ENCODE measurements at places on chromosomes 16 and 17.

GRCh38 chr17:75558666-75559530 is 28.7 kb upstream of the MYO15B start:
- no peak for DNase-seq

DNA sequence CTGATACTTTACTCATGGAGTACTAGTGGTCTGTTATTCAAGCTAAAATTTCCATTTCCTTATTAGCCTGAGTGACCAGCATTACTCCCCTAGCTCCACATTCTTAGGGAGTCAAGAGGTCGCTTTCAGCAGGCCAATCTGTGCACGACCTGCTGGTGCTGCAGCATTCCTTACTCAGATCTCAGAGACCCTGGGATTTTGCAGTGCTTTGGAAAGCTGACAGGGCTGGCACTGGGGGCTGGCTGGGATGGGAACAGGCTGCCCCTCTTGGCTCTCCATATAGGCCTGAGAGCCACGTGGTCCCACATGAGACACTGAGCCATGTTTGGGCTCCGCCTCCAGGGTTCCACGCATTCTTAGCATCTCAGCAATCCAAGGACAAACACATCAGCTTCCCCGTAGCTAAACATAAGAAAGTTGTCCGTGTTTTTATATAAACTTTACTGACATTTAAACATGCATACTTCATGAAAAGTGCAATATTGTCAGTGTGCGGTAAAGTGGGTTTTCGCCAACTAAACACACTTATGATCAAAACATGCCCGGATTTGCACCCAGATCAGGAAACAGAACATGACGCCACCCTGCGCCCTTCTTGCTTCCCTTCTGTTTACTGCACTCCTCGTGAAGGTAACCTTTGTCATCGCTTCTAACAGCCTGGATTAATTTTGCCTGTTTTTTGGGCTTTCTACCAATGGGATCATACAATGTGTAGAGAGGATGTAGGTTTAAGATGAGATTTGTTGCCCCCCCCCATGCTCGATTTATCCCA is 254.5 kb upstream of the CACNG5 start:
- DNase-seq: no peak

GRCh38 chr17:28986714-28987655 is 18.8 kb downstream of the SEZ6 start:
- DNase-seq: no peak

DNA sequence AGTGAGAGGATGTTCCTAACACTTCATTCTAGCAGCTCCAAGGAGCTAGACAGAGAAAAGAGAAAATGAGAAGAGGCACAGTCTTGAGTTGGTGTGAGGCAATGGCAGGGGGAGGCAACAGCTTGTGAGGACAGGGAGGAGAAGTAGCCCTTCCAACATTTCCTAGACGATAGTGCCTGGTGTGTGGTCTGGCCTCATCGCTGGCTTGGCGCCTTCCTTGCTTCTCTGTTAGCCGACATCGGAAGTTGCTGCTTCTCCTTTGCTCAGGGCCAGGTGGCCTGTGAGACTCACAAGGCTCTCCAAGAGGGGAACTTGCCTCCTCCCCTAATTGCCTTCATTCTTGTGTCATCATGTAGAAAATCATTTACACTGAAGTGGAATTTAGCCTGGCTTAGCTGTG is 208.7 kb downstream of the MAP2K4 start:
- no peak for DNase-seq

DNA sequence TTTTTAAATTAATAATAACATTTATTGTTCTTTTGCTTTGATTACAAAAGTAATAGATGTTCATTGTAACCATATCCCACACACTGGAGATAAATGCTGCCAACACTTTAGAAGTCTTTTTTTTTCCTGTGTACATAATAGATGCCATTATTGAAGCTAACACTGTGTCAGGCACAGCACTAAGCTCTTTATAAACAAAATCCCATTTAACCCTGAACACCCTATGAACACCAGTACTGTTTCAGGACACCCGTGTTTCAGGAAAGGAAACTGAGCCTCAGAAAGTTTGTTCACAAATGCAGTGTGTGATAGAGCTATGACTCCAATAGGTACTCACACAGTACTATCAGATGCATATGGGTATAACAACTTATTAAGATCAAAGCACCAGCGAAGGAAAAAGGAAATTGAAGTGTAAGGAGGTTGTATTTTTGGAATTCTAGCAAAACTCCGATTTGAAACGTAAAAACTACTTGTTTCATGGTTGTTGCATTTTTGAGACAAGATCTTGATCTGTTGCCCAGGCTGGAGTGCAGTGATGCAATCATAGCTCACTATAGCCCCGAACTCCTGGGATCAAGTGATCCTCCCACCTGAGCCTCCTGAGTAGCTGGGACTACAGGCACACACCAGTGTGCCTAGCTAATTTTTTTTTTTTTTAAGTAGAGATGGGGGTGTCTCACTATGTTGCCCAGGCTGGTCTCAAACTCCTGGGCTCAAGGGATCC is 2.0 kb upstream of the KIFC3 start:
- DNase-seq: no peak

- no peak for DNase-seq
Measured at GRCh38 chr17:40794466-40794865, 5.3 kb downstream of the KRT28 start.

GRCh38 chr17:67359960-67360791 is 6.2 kb downstream of the PSMD12 start:
- DNase-seq: peak; percentile 24

DNA sequence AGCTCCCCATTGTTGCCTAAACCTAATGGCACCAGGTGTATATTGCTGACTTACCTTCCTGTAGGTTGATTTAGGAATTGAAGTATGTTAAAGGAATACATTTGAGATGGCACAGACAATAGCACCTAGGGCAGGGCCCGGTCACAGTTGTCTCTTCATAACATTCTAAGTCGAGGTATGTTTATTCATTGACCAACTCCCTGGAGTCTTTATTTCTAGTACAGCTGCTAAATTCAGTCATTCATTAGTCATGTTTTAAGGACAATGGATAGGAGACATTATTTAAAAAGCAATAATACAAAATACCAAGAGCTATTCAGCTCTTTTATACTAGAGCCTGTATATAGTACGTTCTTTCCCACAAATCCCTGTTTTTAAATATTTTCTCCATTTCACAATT is 369.5 kb upstream of the HSBP1 start:
- DNase-seq: no peak

DNA sequence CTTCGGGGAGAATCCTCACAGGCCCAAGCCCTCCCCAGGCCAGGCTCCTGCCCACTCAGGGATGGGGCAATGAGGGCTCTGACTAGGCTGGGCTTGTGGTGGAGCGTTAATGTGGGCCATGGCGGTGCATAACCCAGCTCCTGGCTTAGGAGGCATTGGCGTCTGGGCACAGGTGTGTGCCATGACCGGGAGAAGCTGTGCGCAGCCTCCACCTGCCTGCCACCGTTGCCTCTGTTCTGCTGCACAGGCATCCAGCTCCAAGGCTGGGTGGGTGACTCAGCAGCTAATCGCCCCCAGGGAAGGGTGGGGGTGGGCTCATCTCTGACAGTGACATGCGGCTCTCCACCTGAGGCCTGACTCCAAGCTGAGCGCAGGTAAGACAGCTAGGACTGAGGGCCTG is 3.5 kb upstream of the ARHGAP27 start:
- DNase-seq: no peak

DNA sequence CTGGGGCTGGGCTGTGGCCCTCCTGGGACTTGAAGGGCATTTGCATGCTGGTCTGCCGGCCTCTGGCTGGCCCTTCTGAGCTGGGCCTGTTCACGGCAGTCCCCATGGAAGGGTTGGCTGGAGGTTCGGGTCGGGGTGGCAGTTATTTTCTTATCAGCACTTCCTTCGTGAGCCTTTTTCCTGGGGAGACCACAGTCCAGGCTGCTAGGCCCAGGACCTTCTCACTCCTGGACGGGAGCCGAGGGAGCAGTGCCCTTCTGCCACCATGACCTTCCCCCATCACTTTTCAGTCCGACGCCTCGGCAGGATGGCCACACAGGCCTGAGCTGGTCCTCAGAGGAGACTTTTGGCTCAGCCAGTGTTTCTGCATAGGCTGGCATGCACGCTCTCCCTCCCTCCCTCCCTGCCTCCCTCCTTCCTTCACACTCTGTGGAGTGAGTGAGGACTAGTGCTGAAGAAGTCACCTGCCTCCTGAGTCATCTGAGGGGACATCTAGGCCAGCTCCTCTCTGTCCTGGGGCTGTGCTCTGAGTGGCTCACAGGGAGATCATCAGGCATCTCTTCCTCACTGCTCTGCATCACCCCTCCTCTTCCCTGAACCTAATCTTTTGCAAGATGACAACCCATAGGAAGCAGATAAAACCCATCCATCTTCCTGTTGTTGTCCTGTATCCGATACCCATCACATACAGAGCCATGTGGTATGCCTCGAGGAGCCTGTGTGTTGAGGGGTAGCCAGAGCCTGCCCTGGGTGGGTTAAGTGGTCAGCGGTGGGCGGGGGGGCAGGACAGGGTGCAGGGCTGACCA is 109.7 kb downstream of the RAP1GAP2 start:
- DNase-seq: no peak

DNA sequence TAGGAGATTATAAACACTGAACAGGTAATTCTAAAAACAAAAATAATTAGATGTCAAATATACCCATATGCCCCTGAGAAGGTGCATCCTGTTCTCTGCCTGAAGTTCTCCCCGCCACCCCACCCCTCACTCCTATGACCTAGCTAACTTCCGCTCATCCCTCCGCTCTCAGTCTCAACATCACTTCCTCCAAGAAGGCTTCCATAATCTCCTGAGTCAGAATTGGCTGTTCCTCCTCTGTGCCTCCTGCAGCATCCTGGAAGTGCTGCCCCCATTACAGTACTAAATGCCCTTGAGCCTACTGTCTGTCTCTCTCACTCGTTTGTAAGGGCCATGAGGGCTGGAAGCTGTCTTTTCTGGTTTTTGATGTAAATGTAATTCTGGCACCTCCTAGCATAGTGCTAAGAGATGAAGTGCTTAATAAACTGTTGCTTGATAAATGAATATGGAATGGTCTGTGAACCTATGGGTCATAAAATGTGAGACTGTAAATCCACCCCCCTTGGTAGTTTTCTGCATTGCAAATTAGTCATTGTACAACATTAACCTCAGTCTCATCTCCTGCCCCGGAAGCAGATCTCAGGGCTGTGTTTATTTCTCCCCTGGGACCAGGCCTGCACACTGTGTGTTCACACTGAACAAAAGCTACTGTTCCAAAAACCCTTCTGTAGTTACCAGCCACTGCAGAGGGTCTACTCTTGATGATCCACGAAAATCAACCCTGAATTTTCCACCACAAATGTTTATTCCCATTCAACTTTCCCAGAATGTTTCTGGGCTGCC is 3.9 kb upstream of the MYO1D start:
- no peak for DNase-seq

GRCh38 chr16:57245472-57246113 is 534 bp downstream of the ARL2BP start:
- no peak for DNase-seq

GRCh38 chr17:33183487-33184026 is 109.5 kb downstream of the ASIC2 start:
- no peak for DNase-seq

DNA sequence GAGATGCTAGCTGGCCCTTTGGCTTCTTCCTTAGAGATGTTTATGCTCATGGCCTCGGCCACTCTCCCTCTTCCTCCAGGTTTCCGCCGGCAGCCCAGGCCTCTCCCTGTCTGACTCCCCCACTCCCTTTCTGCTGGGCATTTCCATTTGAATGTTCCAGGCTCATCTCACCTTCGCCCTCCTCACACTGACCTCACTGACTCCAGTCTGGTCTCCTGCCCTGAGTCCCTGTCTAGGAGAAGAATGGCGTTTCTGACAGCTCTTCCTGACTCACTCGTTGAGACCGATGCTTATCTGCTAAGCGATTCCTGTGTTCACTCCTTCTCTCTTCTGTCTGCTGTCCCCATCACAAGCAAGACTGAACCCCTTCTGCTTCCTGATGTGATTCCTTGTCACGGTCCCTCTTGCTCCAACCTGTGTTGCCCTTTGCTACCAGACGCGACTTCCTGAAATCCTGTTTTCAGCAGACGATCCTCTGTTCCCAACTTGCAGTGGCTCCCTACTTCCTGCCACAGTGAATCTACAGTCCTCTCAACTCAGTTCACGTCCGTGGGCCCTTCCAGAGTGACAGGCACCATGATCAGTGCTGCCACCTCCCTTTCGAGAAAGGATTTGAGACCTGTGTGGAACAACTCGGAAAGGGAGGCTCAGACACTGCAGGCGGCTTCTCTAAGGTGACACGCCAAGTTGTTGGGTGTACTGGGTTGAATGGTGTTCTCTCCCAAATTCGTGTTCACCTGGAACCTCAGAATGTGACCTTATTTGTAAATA is 176.4 kb downstream of the MSI2 start:
- DNase-seq: no peak

GRCh38 chr16:11572301-11572995 is 14.3 kb downstream of the LITAF start:
- peak; percentile 31 for DNase-seq

DNA sequence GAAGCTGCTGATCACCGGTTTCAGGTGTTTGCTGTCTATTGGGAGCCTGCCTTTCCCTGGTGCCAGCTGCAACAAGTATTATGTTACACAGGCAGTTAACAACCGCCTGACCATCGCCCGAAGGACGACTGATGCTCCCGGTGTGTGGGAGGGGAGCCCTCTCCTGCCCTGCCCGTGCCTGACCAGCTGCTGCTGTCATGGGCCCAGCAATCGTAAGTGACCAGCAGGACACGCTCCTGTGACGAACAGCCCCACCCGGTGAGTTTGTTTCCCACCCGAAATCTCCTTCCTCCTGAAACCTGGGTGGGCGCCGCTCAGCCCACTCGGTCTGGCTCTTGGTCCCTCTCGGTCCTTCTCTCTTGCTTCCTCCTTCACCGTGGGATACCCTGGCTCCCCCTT is 17.9 kb upstream of the UBE2I start:
- no peak for DNase-seq

GRCh38 chr16:87744750-87745514 is 20.9 kb downstream of the KLHDC4 start:
- DNase-seq: no peak

GRCh38 chr17:65283704-65284103 is 146.5 kb downstream of the RGS9 start:
- no peak for DNase-seq

DNA sequence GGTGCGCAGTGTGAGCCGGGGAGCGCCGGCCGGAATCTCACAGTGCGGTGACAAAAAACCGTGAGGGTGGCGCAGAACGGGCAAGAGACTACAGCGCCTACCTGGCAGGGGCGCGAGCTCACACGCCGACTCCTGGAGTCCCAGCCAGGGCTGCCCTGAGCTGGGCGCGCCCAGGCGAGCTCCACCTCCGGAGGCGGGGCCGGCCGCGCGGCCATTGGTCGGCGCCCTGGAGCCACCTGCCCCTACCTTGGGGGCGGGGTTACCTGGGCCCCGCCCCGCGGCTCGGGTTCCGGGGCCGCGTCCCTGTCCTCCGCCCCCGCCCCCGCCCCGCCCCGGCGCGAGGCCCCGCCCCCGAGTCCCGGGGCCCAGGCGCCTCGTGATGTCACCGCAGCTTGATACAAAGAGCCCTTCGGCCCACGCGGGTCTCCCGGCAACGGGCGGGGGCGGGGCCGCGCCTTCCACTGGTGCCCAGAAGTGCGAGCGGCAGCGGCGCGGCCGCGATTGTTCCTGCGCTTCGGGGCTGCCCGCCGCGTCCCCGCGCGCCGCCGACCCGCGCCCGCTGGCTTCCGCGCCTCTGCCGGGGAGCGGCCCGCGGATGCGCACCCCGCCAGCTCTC is 96.3 kb downstream of the RAB11FIP4 start:
- DNase-seq: peak; percentile 98
